LHCN-M2 (cell line): ENCODE measurements at places on chromosomes 1 and 21.
A peak's percentile ranks its signal among the peaks of the same experiment; 100 is the strongest.

DNA sequence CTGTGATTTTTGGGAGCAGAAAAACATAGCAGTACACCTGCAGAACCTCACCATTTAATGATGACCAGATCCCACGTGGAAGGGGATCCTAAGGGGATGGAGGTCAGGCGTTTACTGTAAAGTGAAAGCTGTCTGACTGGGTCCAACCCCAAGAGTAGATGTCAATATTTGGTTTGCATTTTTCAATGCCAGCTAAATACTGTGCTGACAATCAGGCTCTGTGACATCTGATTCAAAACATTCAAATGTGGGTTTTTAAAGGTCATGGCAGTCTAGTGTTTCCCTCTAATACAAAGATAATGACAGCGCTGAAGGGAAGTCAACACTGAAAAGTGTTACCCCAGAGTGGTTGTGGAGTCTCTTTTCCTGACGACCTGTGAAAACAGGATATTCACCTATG is 68.1 kb downstream of the SPAG17 start:
- no peak for DNase-seq

GRCh38 chr1:187689129-187689528 is 860.4 kb downstream of the PLA2G4A start:
- DNase-seq: peak; percentile 54

DNA sequence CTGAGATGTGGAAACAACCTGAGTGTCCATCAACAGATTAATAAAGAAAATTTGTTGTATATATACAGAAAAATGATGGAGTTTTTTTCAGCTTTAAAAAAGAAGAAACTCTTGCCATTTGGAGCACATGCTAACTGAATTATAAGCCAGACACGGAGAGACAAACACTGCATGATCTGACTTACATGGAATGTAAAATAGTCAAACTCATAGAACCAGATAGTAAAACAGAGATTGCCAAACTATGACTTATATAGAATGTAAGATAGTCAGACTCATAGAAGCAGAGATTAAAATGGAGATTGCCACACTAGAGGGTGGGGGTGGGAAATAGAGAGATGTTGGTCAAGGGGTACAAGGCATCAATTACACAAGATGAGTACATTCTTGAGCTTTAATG is 1786.6 kb downstream of the PLA2G4A start:
- DNase-seq: no peak

- DNase-seq: no peak
Observed at GRCh38 chr1:171254859-171255258, 6.6 kb downstream of the FMO1 start.

GRCh38 chr1:8378178-8378577 is 60.3 kb downstream of the SLC45A1 start:
- DNase-seq: peak; percentile 74

GRCh38 chr1:14969006-14969405 is 184.5 kb upstream of the TMEM51 start:
- no peak for DNase-seq

- DNase-seq: peak; percentile 17
Observed at GRCh38 chr1:42379794-42380585, 602 bp upstream of the RIMKLA start.

- DNase-seq: peak; percentile 99
Observed at GRCh38 chr1:39845569-39846566, 37.4 kb downstream of the TRIT1 start.

- no peak for DNase-seq
Observed at GRCh38 chr1:53508991-53509666, 49.9 kb downstream of the DMRTB1 start.

GRCh38 chr1:54571803-54572541 is 23.9 kb downstream of the ACOT11 start:
- DNase-seq: no peak

DNA sequence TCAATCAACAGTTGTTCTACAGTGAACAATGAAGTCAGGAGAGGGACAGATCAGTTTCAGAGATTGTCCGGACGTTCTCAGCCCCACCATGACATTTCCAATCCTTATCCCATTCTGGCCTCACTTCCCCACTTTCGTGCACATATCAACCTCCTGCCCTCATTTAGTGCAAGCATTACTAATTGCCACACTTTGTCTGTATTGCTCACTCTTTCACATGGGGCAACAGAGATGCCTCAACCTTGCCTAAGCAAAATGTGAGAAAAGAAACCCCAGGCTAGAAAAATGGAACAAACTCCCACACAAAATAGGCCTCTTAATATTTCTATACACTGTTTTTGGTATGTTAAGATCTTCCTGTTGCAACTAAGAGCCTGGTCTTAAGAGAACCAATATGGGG is 8.9 kb upstream of the RGS1 start:
- DNase-seq: no peak

DNA sequence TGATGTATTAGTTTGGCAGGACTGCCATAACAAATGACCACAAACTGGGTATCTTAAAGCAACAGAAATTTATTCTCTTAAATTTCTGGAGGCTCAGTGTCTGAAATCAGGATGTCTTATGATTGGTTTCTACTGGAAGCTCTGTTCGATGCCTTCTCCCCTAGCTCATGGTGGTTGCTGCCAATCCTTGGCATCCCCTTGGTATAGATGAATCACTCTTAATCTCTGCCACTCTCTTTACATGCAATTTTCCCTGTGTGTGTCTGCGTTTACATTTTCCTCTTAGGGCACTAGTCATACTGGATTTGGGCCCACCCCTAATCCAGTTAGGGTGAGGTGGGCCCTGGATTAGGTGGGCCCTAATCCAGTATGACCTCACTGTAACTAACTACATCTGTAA is 54.7 kb upstream of the MPC2 start:
- DNase-seq: no peak

GRCh38 chr1:99602404-99602969 is 43.4 kb upstream of the PALMD start:
- DNase-seq: no peak

DNA sequence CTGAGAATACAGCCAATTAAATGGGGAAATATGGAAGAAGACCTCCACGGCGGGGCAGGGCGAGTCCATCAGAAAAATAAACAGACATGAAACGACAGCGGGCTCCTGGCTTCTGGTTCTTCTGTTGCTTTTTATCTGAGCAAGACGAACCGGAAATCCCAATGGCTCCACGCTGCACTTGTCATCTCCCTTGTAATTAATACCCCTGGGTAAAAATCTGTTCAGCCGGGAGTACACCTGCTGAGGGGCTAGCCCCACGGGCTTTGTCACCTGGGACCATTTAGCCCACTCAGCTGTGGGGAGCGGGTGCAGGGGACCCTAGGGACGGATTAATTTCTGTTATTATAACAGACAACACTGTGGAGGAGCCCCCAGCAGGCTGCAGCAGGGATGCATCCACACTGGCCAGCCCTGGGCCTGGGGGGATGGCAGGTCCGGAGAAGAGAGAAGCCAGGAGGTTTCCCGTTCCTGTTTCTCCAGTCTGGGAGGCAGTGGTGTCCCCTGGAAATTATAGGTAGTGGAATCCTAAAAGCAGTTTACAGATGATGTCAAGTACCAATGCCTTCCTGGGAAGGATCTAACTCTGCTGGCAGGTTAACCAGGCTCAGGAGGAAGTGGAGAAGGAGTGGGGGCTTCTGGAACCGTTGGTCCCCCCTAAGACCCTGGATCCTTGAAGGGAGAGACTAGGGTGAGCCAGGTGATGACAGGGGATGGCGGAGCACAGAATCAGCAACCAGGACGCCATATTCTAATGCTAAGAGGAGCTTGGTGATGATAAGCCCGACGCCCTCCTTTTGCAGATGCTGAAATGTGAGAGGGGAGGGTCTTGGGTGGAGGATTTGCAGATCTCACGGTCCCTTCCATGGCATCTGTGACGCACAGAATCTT is 566.1 kb downstream of the PTPRU start:
- no peak for DNase-seq

DNA sequence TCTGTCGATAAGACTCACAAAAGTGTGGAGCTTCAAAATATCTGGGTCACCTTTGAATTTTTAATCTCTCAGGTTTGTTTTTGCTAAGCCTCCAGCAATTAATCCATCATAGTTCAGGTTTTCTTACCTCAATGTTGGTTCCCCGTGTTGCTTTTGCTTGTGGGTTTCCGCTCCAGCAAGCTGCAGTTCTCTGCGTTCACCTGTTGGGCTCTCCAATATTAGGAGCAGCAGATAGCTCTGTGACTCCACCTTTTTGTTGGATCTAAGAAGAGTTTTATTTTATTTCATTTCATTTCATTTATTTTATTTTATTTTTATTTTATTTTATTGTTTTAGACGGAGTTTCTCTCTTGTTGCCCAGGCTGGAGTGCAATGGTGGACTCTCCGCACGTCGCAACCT is 335.5 kb downstream of the COL11A1 start:
- DNase-seq: no peak

DNA sequence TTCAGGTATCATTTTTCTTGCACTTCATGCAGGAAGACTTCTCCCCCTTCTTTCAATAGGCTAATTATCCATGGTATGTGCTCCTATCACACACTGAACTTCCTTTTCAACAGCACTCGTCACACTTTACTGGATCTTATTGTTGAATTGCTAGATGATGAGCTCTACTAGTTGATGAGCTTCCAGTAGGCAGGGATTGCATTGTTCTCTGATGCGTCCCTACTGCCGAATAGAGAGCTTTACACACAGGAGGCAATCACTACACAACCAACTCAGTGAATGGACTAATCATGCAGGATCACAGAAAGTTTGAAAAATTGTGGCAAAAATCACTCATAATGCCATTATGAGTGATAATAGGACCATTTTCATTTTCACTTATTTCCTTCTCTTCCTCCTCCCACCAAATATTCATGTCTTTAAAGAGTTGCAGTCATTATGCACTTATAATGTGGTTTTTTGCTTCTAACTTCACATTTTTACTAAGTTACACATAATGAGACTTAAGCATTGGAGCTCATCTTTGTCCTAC is 128.1 kb upstream of the ZNF648 start:
- no peak for DNase-seq

- DNase-seq: no peak
Observed at GRCh38 chr1:61053226-61053711, 29.1 kb upstream of the NFIA start.

DNA sequence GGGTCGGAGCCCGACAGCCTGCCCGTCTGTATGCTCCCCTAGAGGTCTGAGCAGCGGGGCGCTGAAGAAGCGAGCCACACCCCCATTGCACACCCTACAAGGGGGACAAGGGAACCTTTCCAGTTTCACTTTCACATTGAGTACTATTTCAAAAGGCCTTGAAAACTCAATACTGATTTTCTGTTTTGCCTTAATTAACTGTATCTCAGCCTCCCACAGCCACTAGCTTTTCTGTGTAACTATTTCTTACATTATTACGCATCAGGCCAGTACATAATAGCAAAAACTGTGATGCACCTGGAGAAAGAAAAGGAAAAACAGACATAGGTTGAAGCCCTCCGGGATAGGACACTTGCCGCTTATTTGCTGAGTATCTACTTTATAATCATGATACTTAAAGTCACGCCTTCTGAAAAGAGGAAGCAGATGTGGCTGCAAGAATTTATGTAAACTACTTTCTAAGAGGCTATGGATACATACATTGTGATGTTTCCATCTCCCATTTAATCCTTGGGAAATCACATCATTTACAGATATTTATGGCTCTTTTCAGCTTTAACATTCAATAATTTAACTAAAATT is 1719.5 kb downstream of the MRPL39 start:
- DNase-seq: no peak

GRCh38 chr1:76006234-76006633 is 68.3 kb upstream of the ST6GALNAC3 start:
- DNase-seq: peak; percentile 67

DNA sequence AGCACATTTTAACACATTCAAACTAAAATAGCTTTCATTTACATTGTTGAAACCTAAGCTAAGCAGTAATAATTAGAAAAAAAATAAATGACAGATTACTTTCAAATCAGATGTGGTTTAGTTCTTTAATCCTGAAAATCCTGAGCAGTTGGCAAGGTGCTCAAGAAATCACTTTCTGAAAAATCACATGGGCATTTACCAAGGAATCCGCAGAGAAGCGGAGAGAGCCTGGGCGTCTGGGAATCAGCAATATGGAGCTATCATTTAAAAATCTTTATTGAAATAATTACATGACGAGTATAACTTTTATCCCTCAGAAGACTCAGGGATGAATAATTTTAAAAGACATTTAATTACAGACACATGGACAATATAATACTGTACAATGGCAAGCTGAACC is 30.2 kb downstream of the GRIK1 start:
- no peak for DNase-seq

GRCh38 chr1:1239227-1239613 is 7.2 kb downstream of the B3GALT6 start:
- DNase-seq: no peak
